ENCODE measurements at places on chromosomes 12 and 14.

DNA sequence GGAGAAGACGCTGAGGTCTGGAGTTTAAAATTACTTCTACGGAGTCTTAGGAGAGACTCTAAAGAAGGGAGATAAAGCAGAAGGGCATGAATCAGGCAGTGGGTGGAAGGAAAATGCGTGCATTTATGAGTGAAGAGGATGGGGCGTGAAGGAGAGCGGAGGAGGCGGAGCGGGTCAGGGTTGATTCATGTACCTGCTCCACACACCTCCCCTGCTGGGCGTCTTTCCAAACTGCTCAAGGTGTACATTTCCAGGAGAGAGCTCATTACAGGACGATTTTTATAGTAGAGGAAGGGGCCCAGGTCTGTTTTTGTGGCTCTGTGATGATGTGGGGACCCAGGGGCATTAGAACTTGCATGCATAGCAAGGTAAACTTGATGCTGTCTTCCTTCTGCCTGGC lies 65.0 kb upstream of the ASPG start:
- DNase-seq, result no peak

DNA sequence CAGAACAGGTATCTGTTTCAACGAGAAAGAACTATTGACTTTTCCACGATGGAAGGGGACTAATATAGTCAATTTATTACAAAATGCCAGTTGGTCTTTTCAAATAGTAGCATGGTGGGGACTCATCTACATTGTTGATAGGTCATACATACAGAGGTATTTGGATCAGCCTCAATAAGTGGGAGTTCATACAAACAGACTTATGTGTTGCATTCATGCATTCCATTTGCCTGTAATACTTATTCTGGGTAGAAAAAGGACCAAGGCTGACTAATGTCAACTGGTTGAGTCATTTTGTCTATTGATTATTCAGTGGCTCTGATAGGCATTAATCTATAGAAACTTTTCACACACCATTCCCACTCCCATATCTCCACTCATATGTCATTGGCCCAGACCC lies 41.5 kb upstream of the GLIPR1 start:
- DNase-seq, result no peak

- DNase-seq, result no peak
Observed at GRCh38 chr12:64736771-64737170, 22.4 kb downstream of the GNS start.

DNA sequence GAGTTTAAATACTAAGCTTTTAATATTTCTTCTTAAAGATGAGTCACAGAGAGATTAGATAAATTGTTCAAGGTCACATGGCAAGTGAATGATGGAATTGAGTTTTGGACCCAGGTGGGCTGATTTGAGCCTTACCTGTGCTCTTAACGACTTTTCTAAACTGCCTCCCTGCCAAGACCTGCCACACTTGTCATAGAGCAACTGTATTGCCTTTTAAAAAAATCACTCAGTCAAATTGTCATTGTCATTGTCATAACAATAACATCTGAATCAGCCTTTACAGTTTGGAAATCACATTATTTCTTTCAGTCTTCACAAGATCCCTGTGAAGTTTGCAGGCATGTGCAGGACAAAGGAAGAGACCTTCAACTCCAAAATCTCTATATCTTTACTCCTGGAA lies 25.7 kb downstream of the SLC4A8 start:
- DNase-seq, result no peak
